ENCODE measurements at places on chromosomes 1 and 21. TPM values are rescaled to one million over a fixed set of nuclear protein-coding genes. Genes with fewer than 3 reads are reported as not detected.

- DNase-seq, result no peak
Observed at GRCh38 chr1:4509206-4509605, 145.2 kb upstream of the AJAP1 start.

- DNase-seq, result no peak
Observed at GRCh38 chr1:27070390-27071048, 57.9 kb upstream of the TENT5B start.

GRCh38 chr1:229689273-229689672 is 63.2 kb downstream of the URB2 start:
- no peak for DNase-seq

Gene B3GALT2
- not detected for total RNA-seq

- no peak for DNase-seq
Observed at GRCh38 chr1:184299406-184299790, 87.4 kb upstream of the C1orf21 start.

GRCh38 chr21:44618504-44618903 is 6.6 kb downstream of the KRTAP10-8 start:
- no peak for DNase-seq

- DNase-seq, result no peak
Observed at GRCh38 chr1:118960026-118960561, 28.0 kb downstream of the TBX15 start.

Gene HES2
- under 0.01 TPM for total RNA-seq

DNA sequence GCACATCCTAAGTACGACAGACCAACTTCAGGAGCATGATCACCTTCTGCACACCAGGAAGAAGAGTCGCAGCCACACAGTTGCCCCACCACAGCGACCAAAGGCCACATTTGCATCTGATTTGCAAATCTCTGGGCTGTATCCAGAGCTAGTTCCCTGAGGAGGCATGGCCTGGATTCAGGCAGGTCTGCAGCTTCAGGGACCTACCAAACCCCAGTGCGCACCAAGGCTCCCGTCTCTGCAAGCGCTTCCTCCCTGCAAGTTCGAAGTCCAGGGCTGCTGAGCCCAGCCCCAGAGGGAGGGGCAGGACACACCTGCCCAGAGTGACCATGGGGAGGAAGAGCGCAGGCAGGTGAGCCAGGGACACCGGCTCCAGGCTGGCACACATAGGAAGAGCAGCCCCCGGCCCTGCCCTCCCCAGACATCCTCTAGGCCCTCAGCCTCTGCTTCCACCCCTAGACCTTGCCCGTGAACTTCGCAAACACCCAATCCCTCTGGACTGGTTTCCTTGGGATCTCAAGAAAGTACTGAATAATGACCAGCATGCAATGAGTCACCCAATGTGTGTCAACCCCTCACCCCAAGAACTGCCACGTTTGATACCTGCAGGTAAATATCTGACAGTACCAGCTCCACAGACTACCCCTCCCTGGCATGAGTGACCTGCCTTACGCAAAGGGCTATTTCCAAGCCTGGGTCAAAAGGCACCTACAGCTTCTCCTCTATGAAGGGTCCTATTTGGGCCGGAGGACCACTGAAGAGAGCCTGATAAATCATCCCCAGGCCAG is 36.8 kb downstream of the CASZ1 start:
- no peak for DNase-seq

- no peak for DNase-seq
Observed at GRCh38 chr1:56564615-56565014, 14.7 kb downstream of the PLPP3 start.

DNA sequence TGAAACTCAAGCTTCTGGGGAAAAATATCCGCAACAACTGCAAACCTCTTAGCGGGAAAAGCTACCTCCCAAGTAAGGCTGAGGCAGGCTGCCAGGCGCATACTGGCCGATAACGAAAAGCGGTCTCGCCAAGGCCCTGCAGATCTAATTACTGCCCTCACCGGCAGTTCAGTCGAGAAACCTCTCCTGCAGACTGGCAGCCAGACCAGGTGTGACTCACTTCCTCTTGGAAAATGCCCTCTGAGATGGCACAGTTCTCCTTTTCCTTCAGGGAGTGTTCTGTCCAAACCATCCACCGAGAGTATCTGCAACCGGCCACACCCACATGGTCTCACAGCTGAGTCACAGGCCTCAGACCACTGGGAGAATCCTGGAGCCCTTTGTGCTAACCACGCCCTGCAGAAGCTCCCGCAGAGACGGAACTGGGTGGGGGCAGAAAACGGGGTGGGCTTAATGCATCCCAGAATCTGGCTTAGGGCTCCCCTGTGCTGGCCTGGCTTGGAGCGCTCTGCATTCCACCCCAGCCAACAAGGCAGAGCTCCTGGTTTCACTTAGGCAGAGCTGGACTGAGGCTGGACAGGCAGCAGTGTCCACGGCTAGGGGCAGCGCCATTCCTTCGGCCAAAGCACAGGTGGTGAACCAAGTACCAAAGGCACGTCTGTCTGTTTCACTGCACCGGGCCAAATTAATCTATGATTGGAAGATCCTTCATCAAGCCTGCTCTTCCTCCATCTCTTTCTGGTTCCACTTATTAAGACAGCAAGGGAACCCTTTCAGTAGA is 1.2 kb downstream of the S100A10 start:
- no peak for DNase-seq

Gene RAB3B
- total RNA-seq, result under 0.01 TPM

Gene SAMD13
- total RNA-seq, result 5.7 TPM

- no peak for DNase-seq
Observed at GRCh38 chr1:35364741-35365140, 96.2 kb downstream of the ZMYM4 start.

Gene UTS2
- not detected for total RNA-seq

Gene NR0B2
- not detected for total RNA-seq

DNA sequence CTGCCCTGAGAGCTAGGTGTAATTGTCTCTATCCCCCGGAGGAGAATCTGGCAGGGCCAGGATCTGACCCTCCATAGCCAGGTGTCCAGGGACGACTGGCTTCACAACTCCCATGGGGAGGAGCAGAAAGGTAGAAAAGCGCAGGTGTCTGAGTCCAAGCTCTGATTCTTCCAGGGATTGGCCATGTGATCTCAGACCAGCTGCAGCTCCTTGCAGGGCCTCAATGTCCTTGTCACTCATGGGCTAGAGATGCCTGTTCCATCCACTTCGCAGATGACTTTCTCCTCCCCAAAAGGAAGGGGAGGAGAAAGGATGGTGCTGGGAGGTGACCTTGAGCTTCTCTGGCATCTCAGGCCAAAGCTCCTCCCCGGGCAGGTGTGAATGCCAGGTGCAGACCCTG is 22.7 kb downstream of the HSPG2 start:
- DNase-seq, result no peak

Gene AQP10
- total RNA-seq, result 0.54 TPM

- peak; percentile 36 for DNase-seq
Observed at GRCh38 chr21:32726839-32727686, 750 bp downstream of the SYNJ1 start.

DNA sequence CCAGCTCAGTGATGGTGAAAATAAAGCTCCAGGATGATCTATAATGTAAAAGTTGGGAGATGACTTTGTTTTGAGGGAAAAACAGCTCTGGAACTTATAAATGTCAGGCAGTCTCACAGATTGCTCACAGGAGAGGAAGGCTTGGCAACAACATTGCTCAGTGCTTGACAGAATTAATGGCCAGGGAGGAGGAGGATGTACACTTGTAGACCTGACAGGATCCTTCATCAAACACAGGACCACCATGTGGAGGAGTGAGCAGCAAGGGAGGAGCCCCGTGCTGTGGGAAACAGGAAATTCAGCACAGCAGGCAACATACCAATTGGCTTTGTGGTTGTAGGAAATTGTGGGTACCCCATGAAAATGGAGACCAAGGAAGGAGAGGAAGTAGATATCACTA is 291.8 kb upstream of the CAMK1G start:
- no peak for DNase-seq

- DNase-seq, result no peak
Observed at GRCh38 chr1:5342172-5342571, 650.1 kb downstream of the NPHP4 start.

Gene ADSS2
- 17.2 TPM for total RNA-seq

Gene IGSF21
- total RNA-seq, result under 0.01 TPM

DNA sequence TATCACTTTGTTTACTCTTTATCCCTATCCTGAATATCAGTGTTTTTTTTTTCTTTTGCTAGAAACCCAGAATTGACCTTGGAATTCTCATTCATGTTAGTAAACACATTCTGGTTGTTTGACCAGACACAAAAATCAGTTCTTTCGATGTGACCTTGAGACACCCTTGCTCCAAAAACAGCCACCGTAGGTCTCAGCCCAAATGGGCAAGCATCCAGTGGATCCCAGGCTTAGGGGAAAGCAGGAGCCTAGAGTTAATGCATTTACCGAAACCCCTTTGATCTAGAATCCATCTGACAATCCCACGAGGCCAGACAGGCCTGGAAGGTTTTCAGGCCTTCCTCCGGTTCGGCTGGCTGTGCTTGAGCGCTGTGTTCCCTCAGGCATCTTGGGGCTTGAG is 47.6 kb downstream of the IRF2BP2 start:
- DNase-seq, result no peak

DNA sequence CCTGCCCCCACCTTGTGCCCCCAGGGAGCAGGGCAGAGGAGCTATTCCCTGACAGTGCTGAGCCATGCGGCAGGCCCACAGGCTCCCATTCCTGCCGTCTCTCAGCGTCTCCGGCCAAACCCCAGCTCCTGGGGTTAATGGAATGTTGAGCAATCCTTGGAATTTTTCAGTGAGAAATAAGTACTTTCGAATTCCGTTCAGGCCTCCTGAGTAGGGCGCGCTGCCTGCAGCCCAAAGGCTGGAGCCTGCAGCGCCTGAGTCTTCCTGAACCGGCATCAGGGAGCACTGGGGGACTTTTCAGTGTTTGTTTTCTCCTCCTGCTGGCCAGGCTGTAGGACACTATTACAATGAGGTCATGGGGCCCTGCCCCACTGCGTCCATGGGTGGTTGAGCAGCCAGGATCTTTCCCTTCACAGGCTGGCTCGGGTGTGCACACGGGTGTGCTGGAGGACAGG is 33.3 kb upstream of the CSF1 start:
- DNase-seq, result no peak

DNA sequence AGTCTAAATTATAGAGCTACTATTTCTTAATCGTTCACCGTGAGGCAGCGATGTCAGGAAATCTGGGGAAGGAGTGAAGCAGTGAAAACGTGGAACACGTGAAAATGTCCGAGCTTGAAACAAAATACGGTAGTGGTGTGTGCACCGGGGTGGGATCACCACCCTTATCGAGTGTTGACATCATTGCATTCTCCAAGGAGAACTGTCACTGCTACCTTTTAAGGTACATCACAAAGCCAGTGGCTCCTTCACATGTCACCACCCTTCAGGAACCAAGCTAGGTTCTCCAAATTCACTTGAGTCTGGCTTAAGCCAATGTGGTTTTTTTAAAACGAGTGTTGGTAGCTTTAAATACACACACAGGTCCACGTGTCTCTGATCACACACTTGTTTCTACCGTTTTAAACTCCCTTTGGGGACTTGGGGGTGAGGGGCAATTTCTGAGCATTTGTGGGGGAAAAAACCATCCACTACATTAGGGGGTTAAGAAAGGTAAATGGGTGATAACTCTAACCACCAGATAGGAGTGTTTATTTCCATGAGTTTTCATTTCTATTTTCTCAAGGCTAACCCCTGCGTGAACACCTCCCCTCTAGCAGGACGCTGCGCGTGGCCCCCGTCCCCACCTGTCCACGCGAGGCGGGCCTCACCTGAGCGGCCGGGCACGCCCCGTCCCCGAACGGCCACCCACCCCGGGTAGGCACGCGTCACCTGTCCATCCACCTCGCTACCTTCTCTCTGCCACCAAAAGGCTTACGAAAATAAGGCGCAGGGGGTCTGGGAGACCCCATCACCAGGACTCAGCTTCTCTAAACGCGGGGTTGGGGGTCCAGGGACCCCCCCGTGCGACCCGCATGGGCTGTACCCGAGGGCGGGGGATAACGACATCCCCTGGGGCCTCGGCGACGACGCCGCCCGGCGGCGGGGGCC is 978 bp downstream of the PRDM15 start:
- peak; percentile 60 for DNase-seq

GRCh38 chr1:85603086-85603880 is 22.7 kb downstream of the CCN1 start:
- DNase-seq, result no peak

DNA sequence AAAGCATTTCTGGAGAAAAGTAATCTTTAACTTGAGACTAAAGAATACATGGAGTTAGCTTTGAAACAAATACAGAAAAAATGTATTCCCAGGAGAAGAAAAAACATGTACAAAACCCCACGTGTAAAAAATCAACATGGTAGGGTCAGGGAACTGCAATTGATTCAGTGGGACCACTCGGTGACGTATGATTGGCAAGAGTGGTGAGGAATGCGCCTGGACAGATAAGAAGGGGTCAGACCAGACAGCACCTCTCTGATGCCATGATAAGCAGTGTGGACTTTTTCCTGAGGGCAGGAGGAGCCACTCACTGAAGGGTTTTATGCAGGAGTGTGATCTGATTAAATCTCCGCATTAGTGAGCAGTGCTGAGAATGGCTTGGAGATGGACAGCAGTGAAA is 142.5 kb downstream of the DAB1 start:
- no peak for DNase-seq

GRCh38 chr1:6508154-6508815 is 16.8 kb upstream of the PLEKHG5 start:
- DNase-seq, result no peak

- DNase-seq, result no peak
Observed at GRCh38 chr1:225471109-225471452, 43.2 kb upstream of the LBR start.

DNA sequence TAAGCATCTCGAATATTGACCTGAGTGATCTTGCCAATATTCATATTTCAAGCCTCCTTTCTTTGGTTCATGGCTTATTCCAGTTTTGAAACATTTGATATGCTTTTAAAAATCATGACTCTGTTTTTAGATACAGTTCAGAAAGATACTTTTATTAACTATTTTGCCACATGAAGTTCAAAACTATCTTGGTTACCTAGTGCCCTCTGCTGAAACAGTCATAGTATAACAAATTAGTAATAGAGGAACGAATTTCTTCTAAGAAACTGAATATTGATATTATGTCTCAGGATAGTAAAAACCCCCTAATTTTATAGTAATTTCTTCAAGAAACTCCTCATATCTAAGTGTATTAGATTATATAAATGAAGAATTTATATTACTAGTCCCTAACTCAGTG is 52.6 kb upstream of the RC3H1 start:
- peak; percentile 68 for DNase-seq

GRCh38 chr1:6397844-6398441 is 4.4 kb upstream of the ACOT7 start:
- DNase-seq, result no peak

DNA sequence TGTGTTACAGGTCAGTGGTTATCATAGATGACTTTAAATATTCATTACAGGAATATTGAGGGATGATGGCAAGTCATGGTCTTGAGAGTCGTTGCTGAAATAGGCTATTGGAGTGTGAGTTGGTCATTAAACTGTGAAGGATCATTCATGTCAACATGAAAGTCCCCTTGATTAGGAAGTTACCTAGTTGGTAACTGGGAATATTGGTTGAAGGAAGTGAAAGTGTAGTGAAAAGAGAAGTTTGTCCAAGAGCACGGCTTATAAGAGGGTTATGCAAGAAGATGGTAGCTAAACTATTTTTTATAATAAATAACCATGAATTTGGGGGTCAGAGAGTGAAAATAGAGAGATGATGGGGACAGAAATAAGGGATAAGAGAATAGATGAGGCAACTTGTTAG is 16.9 kb downstream of the CRB1 start:
- no peak for DNase-seq
